NCI-H1105 treated with DMSO at 0.1 percent for 48 hours (cell line): ENCODE measurements at places on chromosomes 12 and 14.
A peak's percentile ranks its signal among the peaks of the same experiment; 100 is the strongest.

GRCh38 chr14:75980856-75981255 is 939 bp downstream of the TGFB3 start:
- no peak for DNase-seq

DNA sequence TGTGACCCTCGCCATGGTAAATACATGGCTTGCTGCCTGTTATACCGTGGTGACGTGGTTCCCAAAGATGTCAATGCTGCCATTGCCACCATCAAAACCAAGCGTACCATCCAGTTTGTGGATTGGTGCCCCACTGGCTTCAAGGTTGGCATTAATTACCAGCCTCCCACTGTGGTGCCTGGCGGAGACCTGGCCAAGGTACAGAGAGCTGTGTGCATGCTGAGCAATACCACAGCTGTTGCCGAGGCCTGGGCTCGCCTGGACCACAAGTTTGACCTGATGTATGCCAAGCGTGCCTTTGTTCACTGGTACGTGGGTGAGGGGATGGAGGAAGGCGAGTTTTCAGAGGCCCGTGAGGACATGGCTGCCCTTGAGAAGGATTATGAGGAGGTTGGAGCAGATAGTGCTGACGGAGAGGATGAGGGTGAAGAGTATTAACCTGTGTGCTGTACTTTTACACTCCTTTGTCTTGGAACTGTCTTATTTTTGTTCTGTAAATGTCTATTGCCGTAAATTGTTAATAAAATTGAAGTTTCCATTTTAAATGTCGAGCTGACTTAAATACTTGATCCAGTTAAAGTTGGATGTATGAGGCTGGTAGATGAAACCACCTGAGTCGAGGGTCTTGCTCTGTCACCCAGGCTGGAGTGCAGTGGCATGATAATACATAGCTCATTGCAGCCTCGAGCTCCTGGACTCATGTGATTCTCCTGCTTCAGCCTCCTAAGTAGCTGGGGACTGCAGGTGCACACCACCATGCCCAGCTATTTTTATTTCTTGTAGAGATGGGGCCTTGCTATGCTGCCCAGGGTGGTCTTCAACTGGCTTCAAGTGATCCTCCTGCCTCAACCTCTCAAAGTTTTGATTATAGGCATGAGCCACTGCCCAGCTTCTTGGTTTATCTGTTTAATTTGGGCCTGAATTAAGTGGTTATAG is 8.2 kb downstream of the TUBA1C start:
- no peak for DNase-seq

- no peak for DNase-seq
Observed at GRCh38 chr12:6695313-6696045, 5.1 kb downstream of the PIANP start.

DNA sequence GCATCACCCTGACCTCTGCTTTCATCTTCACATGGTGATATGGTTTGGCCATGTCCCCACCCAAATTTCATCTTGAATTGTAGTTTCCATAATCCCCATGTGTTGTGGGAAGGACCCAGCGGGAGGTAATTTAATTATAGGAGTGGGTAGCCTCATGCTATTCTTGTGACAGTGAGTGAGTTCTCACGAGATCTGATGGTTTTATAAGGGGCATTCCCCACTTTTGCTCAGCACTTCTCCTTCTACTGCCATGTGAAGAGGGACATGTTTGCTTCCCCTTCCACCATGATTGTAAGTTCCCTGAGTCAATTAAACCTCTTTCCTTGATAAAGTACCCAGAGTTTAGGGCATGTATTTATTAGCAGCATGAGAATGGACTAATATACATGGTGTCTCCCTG is 38.2 kb downstream of the TMBIM6 start:
- no peak for DNase-seq

DNA sequence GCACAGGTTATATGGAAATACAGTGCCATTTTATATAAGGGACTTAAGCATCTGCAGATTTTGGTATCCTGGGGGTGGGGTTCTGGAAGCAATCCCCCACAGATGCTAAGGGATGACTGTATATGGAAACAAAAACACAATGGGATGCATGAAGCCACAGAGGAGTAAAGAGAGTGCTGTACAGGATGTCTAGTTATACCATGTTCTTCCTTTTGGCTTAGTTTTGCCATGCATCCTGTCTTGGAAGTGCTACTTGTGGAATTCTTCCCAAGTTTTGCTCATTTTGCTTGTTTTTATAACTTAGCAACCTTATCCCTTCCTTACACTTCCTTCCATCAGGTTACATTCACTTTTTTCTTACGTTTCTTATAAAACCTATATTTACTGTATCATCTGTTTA is 55.6 kb downstream of the TRMT5 start:
- no peak for DNase-seq

- DNase-seq = no peak
Observed at GRCh38 chr12:121107681-121108080, 25.0 kb upstream of the P2RX7 start.

- DNase-seq = peak; percentile 34
Observed at GRCh38 chr12:6336079-6336888, 5.6 kb downstream of the TNFRSF1A start.

DNA sequence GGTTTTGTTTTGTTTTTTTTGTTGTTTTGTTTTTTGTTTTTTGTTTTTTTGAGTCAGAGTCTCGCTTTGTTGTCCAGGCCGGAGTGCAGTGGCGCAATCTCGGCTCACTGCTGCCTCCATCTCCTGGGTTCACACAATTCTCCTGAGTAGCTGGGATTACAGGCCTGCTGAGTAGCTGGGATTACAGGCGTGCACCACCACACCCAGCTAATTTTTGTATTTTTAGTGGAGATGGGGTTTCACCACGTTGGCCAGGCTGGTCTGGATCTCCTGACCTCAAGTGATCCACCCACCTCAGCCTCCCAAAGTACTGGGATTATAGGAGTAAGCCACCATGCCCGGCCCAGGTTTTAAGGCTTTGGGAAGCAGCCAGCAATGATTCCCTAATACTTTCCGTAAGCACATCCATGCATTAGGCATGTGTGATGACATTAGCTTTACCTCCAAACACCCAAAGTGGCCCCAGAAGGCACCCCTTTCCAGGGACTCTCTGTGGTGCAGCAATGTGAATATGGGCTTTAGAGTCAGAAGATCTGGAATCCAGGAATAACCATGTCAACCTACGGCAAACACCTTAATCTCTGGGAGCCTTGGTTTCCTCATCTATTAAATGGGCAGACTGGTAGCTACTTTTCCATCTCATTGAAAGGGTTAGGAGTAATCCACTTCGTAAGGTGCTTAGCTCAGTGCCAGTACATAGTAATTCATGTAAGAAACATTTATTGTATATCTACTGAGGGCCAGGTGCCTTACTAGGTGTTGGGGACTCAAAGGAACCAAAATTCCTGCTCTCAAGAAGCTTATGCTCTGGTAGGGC is 152.9 kb downstream of the ZFP36L1 start:
- no peak for DNase-seq

GRCh38 chr12:116717466-116718437 is 20.1 kb downstream of the SPRING1 start:
- no peak for DNase-seq

DNA sequence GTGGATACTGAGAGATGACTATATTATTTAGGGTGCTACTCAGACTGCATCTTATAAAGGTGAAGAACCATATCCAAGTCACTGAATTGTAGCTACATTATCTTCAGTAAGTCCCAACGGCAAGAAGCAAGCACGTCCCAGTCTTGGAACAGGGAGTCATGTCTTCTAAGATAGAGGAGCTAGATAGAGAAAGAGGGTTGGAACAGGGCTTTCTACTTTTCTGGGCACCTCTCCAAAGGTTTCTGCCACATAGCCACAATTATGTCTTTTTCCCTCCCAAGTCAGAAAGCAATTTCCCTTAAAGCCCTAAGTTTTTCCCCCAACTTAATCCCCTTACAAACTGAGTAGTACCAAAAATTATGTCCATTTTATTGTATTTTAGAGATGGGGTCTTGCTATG is 22.4 kb downstream of the MAPK1IP1L start:
- DNase-seq = no peak
